ENCODE measurements at places on chromosomes 11 and 22. TPM values are rescaled to one million over a fixed set of nuclear protein-coding genes. Genes with fewer than 3 reads are reported as not detected.
A peak's percentile ranks its signal among the peaks of the same experiment; 100 is the strongest.

The NEFH gene
- 0.55 TPM for total RNA-seq

GRCh38 chr11:103920449-103920848, 116.0 kb upstream of the DDI1 start:
- DNase-seq, result no peak

The MS4A4E gene
- total RNA-seq, result 0.96 TPM

DNA sequence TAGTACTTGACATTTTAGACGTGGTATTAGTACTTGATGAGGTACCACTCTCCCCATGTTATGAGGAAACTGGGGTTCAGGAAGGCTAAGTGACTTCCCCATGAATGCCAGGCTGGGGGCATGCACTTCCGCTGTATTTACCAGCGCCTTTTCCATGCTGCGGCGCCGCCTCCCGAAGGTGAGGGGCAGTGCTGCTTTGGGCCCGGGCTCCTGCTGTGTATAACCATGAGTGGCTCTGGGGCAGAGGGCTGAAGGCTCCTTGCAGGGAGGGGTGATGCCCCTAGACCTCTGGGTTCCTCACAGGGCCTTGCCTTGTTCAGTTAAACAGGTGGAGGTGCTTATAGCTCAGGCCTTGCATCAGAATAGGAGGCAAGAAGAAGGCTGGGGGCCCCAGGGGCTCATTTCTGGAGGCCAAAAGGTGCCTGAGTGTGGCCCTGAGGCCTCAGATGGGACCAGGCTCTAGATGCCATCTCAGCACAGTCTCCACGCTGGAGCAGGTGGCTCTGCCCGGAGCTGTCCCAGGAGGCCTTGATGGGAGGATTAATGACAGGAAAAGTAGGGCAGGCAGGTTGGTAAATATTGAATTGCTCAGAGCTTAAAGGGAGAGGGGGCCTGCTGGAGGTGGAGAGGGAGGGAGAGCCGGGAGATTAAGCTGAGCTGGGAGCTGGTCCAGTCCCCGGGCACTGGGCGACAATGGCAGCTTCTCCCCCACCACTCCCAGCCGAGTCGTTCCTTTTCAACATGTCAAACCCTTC, 129.6 kb downstream of the CEP164 start:
- no peak for DNase-seq

GRCh38 chr11:93542811-93543229, 371 bp downstream of the SMCO4 start:
- DNase-seq, result peak; percentile 55

DNA sequence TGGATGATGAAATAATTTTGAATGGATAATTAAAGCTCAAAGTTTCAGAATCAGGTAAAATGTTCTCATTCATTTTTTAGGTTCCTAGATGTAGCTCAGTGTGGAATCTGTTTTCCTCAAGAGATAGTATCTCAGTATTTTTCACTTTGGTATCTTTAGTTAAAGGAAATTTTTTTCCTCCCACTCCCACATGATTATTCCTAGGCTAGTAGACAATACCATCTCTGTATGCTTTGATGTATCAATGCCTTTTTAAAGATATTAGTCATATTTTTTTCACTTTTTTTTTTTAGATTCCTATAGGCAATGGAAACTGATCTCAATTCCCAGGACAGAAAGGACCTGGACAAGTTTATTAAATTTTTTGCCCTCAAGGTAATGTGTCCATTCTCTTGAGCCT, 26.6 kb downstream of the ATG13 start:
- DNase-seq, result no peak

- no peak for DNase-seq
Observed at GRCh38 chr11:1192741-1193325, 30.0 kb upstream of the MUC5B start.

DNA sequence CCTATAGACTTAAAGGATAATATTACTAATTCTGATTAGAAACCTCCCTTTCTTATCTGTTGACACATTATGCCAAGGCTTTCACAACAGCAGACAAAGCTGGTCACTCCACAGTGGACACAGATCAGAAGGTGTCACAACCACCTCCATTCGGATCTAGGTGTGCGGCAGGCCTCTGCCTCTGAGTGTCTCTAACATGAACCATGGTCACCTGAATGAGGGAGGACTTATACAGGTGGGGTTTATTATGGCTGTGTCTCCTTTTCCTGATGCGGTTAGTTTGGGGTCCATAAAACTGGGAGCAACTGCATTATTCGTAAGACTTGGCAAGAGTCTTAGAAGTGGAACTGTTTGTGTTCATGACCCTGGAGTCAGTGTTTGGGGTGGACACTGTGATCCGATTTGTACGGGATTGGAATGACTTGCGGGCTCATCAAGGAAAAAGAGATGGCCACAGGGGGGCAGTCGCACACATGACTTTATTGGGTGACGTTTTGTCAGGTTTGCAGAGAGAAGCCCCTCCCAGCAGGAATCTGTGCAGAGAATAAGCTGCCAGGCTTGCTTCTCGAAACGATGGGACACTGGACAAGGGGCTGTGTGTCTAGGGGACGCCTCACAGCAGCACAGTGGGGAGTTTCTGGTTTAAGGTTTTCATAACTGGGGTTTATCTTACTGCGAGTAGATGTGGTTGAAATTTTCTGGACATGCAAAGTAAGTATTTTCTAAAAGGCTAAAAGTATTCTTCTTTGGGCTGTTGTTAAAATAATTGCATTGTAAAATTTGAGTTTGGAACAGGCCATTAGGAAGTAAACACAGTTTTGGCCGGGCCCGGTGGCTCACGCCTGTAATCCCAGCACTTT, 90.6 kb downstream of the GAB4 start:
- DNase-seq, result peak; percentile 47

DNA sequence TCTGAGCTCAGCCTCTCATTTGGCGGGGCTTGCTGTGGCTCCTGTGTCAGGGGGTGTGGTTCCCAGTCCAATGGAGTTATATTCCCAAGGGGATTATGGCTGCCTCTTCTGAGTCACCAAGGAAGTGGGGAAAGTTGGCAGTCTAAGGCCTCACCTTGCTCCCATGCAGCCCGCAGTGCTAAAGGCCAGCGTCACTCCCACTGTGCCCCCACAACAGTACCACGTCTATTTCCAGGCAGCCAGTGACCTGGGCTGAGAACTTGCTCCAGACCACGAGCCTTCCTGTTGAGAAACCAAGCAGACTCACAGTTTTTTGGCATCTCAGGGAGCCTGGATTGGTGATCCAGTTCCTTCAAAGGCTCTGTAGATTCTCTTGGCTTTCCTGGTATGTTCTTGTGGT, 45.6 kb downstream of the OR2AT4 start:
- no peak for DNase-seq

The TMPRSS5 gene
- 0.27 TPM for total RNA-seq

The OR8B2 gene
- total RNA-seq, result not detected

The C11orf71 gene
- total RNA-seq, result 15.0 TPM

The REXO2 gene
- 52.0 TPM for total RNA-seq

The SHANK2 gene
- total RNA-seq, result 59.5 TPM

DNA sequence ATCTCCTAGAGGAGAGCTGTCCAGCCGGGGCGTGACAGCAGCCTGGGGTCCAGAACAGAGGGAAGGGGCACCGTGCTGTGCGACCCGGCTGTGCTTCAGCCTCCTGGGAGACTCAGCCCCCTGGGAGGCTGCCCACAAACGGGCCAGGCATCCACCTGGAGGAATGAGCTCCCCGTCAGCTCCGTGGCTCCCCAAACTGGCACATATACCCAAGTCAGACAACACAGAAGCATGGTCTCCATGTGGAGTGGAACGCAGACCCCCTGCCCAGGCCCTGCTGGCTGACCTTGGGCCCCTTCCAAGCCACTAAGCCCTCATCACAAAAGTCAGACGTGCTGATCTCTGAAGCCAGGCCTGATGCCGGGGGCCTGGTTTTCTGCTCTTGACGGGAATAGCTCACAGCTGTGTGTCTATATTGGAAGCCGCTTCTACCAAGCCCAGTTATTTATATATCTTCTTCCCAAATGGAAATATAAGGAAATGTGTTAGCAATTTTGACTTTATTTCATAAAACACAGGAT, 91.7 kb downstream of the BRD1 start:
- no peak for DNase-seq

- DNase-seq, result no peak
Observed at GRCh38 chr11:48019217-48019584, 38.8 kb downstream of the PTPRJ start.

The LRRC32 gene
- 8.6 TPM for total RNA-seq

GRCh38 chr11:46766656-46767055, 47.6 kb downstream of the F2 start:
- no peak for DNase-seq
